LNCaP clone FGC (cell line): ENCODE measurements at places on chromosomes 7 and 10.

DNA sequence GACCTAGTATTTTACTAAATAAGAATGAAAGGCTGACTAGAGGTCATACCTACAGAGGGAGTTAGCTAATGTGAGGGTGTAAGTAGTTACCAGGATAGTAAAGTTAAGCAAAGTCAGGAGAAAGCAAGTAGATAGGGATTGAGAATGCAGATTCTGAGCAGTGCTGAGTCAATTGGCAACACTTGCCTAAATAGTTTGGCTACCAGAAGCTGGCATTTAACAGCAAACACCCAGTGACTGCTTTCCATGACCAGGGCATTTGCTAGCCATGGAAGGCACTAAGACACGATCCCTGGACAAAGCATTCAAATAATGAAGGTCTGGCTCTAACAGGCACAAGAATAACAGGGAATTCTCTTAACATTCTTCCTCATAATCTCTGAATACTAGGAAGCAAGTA, 25.9 kb downstream of the TNKS2 start:
- no peak for DNase-seq

- no peak for DNase-seq
These were observed 468.7 kb downstream of the KCNMA1 start for GRCh38 chr10:77168861-77169260.

DNA sequence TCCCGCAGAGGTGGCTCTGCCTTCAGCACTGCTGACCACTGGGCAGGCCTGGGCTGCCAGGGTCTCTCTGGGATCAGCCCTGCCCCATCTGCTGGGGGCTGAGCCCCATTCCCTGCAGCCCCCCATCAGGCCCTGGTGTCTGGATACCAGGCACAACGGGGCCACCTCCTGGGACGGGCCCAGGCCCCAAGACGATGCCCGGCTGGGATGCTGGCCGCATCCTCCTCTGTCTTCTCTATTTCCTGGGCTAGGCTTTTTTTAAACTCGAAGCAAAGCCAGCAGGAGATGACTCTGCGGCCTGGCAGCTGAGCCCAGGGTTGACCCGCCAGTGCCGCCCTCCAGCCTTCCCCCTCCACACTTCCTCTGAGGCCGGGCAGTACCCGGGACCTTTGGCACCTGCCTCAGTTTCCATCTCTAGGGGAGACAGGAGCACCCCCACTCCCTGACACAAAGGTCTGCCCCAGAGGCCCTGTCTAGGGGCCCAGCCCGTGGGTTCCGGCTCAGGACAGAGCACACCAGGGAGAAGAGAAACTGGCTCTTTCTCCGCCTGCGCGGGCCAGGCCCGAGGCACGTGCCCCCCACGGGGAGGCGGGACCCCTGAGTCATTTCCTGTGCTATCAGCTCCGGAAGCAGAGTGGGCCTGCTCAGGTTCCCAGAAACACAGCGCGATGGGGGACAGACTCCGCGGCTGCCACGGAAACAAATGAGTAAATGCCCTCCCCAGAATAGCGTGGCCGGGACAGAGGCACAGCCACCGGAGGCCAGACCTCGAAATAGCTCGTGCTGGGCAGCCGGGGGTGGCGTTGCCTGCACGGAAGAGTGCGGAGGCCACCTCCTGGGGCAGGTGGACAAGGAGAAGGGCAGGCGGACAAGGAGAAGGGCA, 84.6 kb upstream of the PDGFA start:
- no peak for DNase-seq

- no peak for DNase-seq
These were observed 76.0 kb upstream of the LEP start for GRCh38 chr7:128164955-128165670.

- no peak for DNase-seq
These were observed 448 bp upstream of the SRPK2 start for GRCh38 chr7:105389088-105389650.

DNA sequence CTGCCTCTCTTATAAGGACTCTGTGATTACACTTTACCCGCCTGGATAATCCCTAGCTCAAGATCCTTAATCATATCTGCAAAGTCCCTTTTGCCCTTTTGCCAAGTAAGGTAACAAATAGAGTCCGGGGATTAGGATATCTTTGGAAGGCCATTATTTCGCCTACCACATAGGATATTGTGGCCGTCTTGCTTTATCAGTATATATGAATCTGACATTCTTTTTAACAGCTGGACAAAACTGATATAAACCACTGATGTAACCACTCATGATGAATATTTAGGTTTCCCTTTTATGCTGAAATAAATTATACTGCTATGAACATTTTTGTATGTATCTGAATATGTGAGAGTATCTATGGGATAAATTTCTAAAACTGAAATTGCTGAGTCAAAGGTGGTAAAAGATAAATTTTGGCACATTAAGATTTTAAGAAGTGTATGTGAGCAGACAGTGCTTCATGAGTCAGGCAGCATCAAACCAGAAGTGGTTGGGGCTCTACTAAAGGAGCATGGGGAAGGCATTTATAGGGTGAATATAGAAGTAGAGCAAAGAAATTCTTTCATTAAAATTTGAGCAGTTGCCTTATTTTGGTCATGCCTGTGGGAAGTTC, 44.7 kb downstream of the AVL9 start:
- DNase-seq, result no peak

- DNase-seq, result no peak
These were observed 43.4 kb downstream of the PTTG1IP2 start for GRCh38 chr7:90512821-90513254.

GRCh38 chr10:55495555-55495954, 694.5 kb upstream of the PCDH15 start:
- no peak for DNase-seq

GRCh38 chr7:97011536-97012364, 6.4 kb downstream of the DLX6 start:
- DNase-seq, result no peak

DNA sequence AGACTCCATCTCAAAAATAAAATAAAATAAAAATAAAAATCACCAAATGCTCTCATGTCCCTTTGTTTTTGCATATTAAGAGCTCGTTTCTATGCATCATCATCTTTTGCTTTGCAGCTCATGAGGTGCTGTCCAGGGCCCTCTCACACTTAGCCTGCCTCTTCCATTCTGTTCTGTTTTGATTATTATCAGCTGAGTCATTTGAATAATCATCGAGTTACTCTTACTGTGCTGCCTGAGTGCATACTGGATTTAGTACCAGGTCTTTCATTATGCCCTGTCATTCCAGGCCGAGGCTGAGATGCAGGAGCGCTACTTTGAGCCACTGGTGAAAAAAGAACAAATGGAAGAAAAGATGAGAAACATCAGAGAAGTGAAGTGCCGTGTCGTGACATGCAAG, 33.0 kb downstream of the UCMA start:
- no peak for DNase-seq

GRCh38 chr10:59754951-59755350, 1.7 kb upstream of the MRLN start:
- DNase-seq, result no peak

- no peak for DNase-seq
These were observed 32.4 kb upstream of the GRB10 start for GRCh38 chr7:50815138-50815537.

DNA sequence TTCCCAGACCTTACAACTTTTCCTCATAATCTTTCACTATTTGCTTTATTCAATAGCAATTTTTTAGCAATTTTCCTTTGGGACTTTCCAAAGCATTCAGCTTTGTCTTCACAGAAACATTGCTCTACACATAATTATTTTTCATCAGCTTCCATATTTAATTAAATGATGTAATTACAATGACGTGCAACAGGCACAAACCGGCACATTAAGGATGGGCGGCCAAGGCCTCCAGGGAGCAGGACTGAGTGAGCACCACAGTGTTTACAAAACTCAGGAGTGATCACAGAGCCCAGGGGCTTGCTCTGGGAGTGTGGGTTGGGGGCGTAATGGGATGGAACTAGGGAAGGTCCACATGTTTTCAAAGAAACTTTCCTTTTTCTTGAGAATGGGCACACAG, 69.8 kb downstream of the MAD1L1 start:
- no peak for DNase-seq
